ENCODE measurements at places on chromosomes 5 and 9.

DNA sequence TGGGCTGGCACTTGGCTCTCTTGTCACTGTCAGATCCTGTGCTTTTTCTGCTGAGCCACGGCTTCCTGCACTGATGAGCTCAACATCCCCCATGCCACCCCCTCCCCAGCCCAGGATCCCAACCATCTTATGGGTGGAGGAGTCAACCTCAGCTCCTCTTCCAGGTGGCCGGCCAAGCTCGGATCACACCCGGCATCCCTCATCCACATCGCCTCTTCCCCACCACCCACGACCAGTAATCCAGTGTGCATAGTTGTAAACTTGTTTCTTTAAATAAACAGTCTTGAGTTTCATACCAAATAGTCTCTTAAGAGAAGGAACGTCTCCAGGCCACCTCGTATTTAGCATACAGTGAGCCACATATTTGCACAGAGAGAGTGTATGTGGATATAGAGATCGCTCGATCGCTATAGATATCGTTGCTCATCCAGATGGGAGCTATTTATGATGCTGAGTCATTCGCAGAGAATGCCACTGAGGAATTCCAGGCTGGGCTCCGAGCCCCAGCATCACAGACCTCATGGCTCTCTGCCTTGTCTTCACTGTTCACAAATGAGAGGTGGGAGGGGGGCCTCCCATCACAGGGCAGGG, 61.8 kb upstream of the CPLX2 start:
- no peak for DNase-seq

GRCh38 chr9:110599468-110599867, 19.9 kb upstream of the SVEP1 start:
- DNase-seq: no peak

- no peak for DNase-seq
Measured at GRCh38 chr9:69671311-69671878, 776 bp downstream of the APBA1 start.

DNA sequence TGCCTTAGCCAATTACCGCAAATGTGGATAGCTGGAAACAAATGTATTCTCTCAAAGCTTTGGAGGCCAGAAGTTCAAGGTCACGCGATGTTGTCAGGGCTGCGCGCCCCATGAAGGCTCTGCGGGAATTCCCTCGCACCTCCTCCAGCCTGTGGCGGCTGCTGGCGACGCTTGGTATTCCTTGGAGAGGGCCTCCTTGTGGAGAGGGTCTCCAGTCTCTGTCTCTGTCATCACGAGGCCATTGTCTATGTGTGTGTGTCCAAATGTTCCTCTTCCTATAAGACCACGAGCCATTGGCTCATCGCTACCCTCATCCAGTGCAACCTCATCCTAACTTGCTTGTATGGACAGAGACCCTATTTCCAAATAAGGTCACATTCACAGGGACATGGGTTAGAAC, 97.5 kb downstream of the ANKRD33B start:
- DNase-seq: no peak

DNA sequence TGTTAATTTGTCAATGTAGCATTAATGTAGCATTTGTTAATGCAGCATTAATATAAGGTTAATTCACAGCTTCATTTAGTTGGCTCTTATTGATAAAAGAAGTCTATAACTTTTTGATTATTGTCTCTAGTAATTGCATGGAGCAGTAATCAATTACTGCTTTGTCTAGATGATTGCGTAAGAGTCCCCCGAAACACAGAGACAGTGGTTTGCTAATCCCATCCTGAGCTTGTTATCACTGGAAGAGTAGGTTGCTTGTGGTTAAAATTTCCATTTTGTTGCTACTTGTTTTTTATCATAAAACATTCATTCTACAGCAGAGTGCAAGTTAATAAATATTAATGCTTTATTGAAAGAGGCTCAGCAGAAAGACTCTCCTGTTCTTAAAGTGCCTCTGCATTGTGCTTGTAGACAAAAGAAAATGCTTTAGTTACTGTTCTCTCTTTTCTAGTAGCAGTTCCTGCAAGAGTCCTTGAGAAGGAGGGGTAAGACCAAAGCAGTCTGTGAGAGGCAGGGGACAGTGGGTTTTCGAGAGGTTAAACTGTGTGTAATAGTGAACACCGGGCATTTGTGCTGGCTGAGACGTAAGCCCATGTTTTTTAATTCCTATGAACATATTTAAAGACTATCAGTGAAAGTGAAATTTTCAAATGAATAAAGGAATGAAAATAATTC, 291.7 kb downstream of the TRPM3 start:
- DNase-seq: no peak

- DNase-seq: no peak
Measured at GRCh38 chr5:167827766-167828165, 463.7 kb upstream of the WWC1 start.

DNA sequence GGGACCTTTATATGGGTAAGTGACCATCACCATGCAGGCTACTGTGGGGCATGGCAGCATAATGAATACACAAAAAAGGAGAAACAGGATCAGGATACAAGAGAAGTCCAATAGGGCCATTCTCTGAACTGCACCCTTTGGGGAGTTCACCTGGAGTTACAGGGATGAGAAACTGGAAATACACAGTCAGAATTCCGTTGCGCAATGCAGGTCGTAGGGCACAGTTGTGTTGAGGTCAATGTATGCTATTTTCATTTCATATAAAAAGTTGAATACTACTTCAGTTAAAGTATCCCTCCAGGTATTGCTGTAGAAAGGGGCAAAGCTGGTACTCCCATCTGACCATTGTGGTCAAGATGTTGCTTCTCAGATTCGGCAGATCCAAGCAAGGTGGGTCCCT, 471.4 kb downstream of the DMRT2 start:
- no peak for DNase-seq

- DNase-seq: no peak
Measured at GRCh38 chr5:73443829-73444498, 4.6 kb downstream of the FOXD1 start.

DNA sequence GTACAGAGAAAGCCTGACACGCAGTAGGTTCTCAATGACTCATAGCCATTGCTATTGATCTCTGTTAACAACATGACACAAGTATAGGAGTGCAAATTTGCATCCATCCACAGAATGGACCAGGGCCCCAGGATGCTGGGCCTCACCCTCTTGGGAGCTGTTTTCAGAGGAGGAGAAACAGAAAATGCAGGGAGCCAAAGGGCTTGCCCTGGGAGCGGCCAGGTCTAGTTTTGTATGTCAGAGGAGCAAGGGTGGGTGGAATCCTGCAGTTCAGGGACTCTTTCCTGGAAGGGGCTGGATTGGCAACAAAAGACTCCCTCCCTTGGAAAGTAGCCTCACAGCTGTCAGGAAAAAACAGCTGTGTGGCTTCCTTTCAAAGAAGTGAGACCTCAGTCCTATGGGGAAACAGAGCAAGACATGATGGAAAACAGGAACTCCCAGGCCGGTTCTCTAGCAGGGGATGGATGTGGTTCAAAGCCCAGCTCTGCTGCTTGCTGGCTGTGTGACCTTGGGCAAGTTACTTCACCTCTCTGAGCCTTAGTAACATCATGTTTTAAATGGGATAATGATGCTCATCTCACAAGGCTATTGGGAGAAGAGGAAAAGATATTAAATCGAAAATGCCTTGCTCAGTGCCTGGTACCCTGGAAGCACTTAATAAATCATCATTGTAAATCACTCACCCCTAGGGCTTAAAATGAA, 50.5 kb upstream of the SH3PXD2B start:
- DNase-seq: no peak

- DNase-seq: no peak
Measured at GRCh38 chr5:159602434-159602833, 272.1 kb upstream of the IL12B start.

GRCh38 chr5:132087176-132087575, 13.6 kb downstream of the CSF2 start:
- no peak for DNase-seq

DNA sequence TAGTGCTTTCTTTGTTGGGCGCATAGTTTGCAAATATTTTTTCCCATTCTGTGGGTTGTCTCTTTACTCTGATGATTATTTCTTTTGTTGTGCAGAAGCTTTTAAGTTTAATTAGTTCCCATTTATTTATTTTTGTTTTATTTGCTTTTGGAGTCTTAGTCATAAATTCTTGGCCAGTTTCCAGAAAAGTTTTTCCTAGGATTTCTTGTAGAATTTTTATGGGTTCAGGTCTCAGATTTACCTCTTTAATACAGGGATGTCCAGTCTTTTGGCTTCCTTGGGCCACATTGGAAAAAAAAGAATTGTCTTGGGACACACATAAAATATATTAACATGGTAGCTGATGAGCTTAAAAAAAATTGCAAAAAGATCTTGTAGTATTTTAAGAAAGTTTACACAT, 122.0 kb downstream of the WDR70 start:
- DNase-seq: no peak

DNA sequence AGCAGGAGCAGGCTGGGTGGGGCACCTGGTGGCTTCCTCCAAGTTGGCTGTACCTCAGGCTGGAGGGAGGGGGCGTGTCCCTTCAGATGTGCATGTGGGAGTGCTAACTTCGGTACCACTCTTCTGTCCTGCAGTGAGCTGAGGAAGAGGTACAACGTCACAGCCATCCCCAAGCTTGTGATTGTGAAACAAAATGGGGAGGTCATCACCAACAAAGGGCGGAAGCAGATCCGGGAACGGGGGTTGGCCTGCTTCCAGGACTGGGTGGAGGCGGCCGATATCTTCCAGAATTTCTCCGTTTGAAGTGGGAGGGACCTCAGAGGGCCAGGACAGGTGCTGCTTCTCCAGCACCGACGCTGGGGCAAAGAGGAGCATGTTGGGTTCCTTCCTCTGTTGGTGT, 9.3 kb downstream of the NXNL2 start:
- DNase-seq: no peak

GRCh38 chr9:136476369-136477150, 6.3 kb downstream of the SEC16A start:
- DNase-seq: no peak

DNA sequence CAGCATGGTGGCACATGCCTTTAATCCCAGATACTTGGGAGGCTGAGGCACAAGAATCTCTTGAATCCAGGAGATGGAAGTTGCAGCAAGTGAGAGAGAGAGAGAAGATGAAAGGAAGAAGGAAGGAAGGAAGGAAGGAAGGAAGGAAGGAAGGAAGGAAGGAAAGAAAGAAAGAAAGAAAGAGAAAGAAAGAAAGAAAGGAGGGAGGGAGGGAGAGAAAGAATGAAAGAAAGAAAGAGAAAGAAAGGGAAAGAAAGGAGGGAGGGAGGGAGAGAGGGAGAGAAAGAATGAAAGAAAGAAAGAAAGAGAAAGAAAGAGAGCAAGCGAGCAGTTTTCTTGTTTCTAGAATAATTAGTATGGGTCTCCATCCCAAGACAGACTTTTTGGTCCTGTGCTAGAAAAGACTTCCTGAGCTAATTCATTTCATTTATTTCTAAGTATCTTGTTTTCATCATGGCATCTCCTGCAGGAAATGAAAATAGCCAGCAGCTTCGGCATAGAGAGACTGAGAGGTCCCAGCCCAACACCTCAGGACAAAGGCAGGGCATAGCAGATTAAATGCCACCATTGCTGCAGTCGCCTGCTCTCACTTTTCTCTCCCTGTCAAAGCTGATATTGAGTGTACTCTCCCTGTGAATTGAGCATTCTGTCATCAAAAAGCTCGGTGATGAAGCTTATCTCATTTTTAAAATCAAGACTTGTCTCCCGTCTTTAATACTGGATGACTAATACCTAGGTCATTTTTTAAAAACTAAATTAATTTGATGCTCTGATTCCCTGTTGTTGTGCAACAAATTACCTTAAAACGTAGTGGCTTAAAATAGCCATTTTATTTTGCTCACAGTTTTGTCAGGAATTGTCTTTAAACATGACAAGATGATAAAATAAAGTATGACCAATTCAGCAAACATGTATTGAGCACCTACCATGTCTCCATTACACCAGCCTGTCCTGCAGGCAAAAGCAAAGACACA, 91.8 kb upstream of the ADRA1B start:
- DNase-seq: no peak

DNA sequence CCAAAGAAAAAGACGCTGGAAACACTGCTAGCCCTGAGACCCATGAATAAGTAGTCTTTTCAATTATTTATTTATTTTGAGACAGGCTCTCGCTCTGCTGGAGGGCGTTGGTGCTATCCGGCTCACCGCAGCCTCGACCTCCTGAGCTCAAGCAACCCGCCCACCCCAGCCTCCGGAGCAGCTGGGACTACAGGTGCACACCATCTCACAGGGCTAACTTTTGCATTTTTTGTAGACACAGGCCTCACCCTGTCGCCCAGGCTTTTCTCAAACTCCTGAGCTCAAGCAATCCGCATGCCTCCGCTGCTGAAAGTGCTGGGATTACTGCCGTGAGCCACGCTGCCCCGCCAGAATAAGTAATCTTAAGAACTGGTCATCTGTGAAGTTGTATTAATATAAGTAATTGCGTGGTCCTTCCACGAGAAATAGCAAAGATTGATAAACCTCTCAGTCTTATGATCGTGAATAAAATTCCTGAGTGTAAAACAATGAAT, 1.6 kb downstream of the ANXA2R start:
- no peak for DNase-seq

DNA sequence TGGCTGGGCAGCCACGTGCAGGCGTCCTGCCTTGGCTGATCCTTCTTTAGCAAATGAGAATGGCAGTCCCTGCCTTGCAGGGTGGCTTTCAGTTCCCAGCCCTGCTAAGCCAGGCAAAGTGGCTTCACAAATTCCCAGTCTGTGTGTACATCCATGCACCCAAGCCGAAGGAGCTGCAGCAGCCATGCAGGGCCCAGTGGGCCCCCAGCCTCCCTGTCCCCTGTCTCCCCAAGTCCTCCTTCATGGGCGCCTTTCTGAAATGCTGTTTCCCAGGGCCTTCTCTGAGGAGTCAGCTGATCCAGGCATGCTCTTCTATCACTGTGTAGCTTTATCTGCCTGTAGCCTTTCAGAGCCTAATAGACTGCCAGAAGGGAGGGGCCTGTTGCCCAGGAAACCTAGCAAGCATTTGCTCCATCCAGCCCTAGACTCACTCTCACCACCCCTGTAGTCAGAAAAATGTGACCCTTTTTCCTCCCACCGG, 47.4 kb upstream of the SHC3 start:
- DNase-seq: no peak

GRCh38 chr5:133399247-133399891, 213.0 kb downstream of the FSTL4 start:
- DNase-seq: no peak

GRCh38 chr9:100428871-100429654, 2.1 kb downstream of the MSANTD3 start:
- DNase-seq: no peak

GRCh38 chr5:8079056-8079455, 210.1 kb downstream of the MTRR start:
- DNase-seq: no peak
